NCI-H460 (cell line): ENCODE measurements at places on chromosomes 5 and 9.

- DNase-seq, result peak; percentile 92
These were observed 151.1 kb downstream of the DOCK2 start for GRCh38 chr5:169788168-169788567.

DNA sequence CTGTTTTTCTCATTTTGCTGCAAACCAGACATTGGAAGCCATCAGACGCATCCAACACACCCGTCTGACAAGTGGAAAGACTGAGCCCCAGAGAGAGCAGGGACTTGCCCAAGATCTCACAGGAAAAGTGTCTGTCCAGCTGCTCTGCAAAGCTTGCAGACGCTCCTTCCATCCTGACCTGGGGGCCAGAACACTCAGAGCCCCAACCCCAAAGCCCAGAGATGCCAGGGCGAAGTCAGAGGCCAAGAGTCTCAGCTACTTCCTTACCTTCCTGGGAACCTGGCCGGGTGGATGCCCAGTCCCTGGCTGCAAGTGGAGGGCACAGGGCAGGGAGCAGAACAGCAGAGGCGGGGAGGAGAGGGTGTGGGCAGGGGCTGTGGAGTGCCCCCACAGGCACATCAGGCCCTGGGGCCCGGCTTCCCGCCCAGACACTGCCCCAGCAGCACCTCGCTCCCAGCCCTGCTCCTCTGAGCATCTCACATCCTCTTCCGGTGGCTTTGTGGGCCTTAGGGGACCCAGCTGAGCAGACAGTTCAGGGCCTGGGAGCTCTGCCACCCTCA lies 9.7 kb upstream of the RALGDS start:
- no peak for DNase-seq

GRCh38 chr5:171168171-171168570 lies 140.9 kb upstream of the TLX3 start:
- DNase-seq, result no peak

- no peak for DNase-seq
These were observed 95.3 kb upstream of the RASGRF2 start for GRCh38 chr5:80864706-80865435.

GRCh38 chr5:114176356-114176755 lies 185.5 kb upstream of the KCNN2 start:
- DNase-seq, result no peak

DNA sequence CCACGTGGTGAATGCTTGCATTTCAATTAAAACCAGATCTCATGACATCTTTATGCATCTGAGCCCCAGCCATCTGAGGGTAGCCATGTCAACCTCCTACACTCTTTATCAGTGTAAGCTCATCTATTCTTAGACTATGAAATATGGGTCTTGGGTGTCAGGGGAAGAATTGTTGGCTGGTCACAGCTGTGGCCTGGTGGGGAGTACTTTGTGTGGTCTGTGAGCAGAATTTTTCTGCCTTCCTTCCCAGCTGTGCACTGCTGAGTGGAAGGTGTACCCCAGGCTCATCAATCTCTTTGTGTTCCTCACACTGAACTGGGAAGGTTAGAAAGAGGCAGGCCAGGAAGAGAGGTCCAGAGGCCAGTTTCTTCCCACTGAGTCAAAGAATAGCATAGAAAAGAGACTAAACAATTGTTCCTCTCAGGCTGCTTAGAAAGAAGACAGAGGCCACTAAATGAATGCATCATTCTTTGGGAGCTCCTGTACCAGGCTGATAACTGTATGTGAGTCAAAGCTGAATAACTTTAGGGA lies 202.7 kb upstream of the RGMB start:
- no peak for DNase-seq

- no peak for DNase-seq
These were observed 25.8 kb downstream of the TRPM6 start for GRCh38 chr9:74861773-74862474.

DNA sequence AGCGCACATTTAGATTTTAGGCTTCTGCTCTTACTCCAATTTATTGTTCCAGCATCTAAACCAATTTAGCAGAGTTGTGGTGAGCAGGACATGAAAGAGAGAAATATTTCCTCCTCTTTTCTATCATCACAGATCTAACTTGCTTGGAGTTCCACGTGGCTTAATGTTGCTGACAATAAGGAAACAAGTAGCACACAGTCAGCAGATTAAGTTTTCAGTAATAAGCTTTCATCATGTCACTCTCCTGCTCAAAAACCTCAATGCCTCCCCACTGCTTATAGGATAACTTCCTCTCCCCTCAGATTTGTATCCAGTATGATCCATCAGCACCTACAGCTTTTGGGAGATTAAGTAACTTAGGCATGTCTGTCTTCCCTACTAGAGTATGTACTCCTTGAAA lies 10.4 kb upstream of the SSBP2 start:
- no peak for DNase-seq

GRCh38 chr5:73591102-73591695 lies 25.7 kb downstream of the UTP15 start:
- DNase-seq, result peak; percentile 81

DNA sequence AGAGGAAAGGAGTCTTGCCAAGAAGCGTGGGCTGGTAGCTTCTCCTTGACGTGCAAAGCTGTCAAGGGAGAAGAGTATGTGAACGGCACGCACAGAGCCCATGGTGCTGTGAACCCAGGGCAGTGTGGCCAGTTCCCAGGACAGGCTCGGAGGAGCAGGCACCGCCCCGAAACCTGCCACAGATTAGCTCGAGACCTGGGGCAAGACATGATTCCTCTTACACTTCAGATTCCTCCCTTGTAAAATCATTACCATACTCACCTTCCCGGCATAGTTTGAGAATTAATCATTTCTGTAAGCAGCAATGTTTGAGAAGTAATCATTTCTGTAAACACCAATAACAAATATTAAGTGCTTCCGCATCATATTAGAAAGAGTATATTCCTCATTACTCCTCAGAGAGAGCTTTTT lies 19.9 kb downstream of the GOLM1 start:
- no peak for DNase-seq

GRCh38 chr9:135555203-135555602 lies 6.4 kb upstream of the PAEP start:
- peak; percentile 80 for DNase-seq

GRCh38 chr5:158154226-158155005 lies 295.5 kb upstream of the CLINT1 start:
- DNase-seq, result no peak

GRCh38 chr5:150789943-150790611 lies 11.5 kb downstream of the SMIM3 start:
- DNase-seq, result no peak

DNA sequence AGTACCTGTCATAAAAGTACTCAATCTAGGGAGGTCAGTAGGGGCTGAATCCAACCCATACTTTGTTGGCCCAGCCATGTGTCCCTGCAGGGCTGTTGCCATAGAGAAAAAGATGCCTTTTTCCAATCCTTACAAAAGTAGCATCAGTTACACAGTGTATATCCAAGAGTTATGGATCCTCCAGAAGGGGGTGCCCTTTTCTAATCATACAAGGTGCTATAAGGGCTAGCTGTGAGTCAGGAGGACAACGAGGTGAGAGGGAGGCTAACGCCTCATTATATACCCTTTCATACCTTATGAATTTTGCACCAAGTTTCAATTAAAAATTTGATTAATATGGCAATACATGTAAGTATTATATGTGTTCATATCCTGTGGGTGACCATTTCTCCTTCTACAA lies 4.8 kb downstream of the KIAA0825 start:
- peak; percentile 52 for DNase-seq

DNA sequence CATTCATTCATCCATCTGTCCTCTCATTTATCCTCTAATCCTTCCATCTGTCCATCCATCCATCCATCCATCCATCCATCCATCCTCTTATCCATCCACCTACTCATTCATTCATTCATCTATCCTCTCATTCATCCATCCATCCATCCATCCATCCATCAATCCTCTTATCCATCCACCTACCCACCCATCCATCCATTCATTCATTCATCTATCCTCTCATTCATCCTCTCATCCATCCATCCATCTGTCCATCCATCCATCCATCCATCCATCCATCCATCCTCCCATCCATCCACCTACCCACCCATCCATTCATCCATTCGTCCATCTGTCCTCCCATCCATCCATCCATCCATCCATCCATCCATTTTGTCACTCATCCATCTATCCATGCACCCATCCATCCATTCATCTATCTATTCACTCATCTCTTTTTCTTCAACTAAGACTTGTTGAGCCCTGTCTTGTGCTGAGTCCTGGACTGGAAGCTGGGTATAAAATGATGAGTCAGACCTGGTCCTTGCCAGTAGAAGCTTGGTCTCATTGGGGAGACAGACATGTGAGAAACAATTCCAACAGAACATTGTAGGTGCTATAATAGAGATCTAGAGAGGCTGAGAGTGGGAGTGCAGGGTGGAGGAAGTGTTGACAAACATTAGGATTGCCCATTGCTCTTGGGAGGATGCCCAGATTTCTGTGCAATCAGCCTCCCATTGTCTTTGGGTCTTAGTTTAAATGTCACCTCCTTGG lies 55.0 kb upstream of the IER5L start:
- DNase-seq, result no peak

DNA sequence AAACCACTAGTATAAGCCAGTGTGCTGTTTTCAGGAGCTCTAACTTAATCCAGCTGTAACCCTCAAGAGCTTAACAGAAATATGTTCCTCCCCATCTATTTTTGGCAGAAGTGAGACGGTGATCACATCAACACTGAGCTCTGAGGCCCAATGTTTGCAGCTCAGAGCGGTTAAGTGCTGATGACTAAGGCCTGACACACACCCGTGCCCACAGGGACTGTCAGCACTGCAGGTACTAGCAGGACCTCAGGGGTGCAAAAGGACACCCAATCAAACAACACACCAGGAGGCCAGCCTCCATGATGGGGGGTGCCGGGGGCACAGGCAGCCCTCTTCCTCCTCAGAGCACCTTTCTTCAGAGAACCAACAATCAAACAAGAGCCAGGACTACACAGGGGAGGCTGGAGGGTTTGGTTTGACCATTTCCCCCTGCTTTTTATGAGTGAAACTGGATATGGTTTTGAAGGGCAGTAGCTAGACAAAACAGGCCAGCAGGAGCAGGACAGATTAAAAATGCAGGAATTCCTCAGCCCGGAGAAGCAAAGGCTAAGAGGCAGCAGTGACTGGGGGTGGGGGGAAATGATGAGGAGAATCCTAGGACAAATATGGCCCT lies 61.3 kb downstream of the RAPGEF1 start:
- DNase-seq, result peak; percentile 42

GRCh38 chr5:80083101-80083890 lies 48.1 kb downstream of the THBS4 start:
- peak; percentile 69 for DNase-seq
